ENCODE measurements at places on chromosomes 5 and 9.
A peak's percentile ranks its signal among the peaks of the same experiment; 100 is the strongest.

- DNase-seq = peak; percentile 83
Observed at GRCh38 chr9:96486386-96487028, 36.5 kb downstream of the HABP4 start.

GRCh38 chr5:17443333-17444130, 54.5 kb upstream of the TAF11L2 start:
- no peak for DNase-seq

- DNase-seq = no peak
Observed at GRCh38 chr5:73987915-73988314, 361.9 kb downstream of the ARHGEF28 start.

DNA sequence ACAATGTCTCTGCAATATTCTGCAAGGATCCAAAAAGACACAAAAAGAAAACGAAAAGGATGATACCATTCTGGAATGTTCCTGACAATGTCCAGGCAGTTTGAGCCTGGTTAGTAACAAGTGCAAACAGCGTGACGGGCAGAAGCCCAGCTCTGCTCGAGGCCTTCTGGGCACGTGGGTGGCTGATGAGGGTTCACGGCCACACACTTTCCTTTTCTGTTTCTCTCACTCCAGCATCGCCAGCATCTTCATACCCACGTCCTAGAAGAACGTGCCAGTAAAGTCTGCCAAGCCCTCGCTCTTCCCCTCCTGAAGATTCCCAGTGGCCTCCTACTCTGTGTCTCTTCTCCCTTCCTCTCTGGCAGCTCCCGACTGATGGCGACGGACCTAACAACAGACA, 36.7 kb downstream of the COL23A1 start:
- no peak for DNase-seq

GRCh38 chr9:88994469-88995199, 3.4 kb downstream of the S1PR3 start:
- DNase-seq = no peak

DNA sequence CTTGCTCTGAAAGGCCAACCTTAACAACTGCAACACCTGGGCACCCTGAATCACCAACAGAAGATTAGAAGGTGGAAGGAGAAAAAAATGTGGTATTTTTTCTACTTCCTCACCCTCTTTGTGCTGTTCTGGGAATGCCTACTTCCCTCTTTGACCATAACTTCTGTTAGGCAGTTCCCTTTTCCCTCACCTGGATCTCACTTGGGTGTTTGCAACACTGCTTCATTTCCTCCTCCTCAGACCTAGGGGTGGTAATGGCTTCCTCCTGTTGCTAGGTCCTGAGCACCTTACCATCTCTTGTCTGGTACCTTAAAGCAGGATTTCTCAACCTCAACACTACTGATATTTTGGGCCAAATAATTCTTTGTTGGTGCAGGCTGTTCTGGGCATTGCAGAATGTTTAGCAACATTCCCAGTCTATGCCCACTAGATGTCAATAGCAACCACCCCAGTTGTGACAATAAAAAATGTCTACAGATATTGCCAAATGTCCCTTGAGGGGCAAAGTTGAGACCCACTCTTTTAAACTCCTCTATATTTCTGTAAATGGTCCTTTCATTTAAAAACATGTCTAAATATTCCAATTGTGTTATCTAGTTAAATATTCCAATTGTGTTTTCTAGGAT, 300.0 kb upstream of the VLDLR start:
- no peak for DNase-seq

DNA sequence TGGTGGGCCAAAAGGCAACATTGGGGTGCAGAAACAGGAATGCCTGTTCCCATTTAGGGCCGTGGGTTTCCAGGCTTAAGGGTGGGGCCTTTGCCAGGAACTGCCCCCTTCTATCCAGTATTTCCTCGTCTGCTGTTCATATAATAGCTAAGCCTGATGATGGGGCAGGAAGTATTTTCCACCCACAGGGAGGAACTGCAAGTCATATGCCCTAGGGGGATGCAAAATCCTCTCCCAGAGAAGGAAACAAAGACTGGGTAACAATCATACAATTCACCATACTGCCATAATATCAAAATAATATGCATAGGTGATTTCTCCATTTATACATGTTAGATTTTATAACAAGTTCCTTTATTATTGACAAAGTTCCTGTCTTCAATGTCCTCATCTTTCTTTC, 20.5 kb upstream of the RPS23 start:
- DNase-seq = no peak

DNA sequence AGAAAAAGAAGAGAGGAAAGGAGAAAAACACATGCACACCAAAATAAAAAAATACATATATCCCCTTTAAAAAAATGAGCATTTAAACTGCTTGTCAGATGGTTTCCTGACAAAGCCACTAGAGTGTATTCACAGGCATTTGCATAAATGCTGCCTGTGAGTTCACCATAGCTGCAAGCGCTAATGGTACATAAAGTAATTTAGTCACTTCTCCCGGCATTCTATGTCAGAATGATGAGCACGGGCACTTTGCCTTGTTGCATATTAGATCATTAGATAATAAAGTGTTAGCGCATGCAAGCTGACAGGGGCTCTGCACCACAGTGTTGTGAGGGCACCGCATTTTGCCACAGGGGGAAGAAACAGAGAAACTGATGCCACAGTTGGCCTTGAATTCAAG, 280.6 kb downstream of the EBF1 start:
- DNase-seq = no peak

Data from non-pigmented ciliary epithelial cell (primary cell).